ENCODE measurements at places on chromosomes 6 and 20.
A peak's percentile ranks its signal among the peaks of the same experiment; 100 is the strongest.

DNA sequence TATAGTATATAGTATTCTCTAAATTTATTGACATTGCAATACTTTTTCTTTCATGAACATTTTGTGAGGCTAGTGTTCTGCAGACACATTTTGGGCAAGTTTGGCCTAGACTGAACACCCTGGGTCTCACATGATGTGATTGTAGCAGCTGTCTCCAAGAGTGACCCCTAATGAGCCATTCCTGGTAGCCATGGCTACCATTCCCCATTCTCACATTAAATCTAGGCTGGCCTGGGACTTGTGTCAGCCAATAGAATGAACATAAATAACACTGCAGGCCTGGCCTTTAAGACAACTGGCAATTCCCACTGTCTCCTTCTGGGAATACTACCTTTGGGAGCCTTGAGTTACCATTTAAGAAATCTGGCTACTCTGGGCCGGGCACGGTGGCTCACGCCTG is 38.0 kb upstream of the TASP1 start:
- no peak for DNase-seq

GRCh38 chr6:149045404-149045803 is 272.1 kb upstream of the TAB2 start:
- DNase-seq: no peak

DNA sequence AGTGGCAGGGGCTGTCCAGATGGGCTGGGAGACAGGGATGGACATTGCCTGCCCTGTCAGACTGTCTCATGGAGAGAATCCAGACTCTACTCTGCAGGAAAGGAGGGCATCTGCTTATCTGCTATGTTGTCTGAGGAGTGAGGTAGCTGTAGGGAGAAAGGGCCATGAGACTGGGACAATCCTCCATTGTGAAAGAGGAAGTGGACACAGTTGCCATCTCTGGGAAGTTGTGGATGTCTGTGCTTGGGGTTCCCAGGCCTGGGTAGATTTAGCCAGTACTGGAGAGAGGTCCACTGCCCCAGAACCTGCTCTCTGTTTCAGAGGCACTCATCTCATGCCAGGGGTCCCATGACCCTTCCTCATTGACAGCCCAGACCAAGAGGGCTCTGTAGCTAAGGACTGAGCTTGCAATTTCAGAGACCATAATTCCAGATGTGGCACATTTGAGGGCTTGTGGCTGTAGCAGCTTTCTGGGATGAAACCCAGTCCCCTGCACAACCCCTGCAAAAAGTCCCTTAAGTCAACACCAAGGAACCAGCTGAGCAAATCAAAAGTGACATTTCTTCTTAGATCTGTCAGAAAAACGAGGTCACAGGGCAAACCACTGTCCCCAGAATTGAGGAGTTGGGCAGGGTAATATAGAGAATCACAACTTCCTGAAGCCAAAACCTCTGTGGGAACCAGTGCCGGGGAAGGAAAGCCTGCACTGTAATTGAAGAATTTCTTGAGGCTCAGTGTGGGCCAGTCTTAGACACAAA is 4.1 kb upstream of the SIRPG start:
- no peak for DNase-seq

GRCh38 chr6:31952140-31952805 is 6.4 kb downstream of the CFB start:
- peak; percentile 84 for DNase-seq

DNA sequence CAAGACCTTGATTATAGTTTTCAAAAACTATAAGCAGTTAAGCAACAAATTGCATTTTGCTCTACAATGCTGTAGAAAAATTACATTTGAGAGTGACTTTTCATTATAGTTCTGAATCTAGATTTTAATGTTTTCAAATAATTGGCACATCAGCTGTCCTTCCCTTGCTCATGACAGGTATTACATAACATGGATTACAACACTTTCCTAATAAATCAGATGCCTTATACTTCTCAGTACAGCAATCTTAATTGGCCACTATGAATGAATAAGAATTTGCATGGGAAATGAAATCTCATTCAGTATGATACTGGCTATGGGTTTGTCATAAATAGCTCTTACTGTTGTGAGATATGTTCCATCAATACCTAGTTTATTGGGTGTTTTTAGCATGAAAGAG is 29.9 kb downstream of the HSF2 start:
- no peak for DNase-seq

GRCh38 chr6:117616391-117617209 is 14.3 kb upstream of the GOPC start:
- DNase-seq: no peak

DNA sequence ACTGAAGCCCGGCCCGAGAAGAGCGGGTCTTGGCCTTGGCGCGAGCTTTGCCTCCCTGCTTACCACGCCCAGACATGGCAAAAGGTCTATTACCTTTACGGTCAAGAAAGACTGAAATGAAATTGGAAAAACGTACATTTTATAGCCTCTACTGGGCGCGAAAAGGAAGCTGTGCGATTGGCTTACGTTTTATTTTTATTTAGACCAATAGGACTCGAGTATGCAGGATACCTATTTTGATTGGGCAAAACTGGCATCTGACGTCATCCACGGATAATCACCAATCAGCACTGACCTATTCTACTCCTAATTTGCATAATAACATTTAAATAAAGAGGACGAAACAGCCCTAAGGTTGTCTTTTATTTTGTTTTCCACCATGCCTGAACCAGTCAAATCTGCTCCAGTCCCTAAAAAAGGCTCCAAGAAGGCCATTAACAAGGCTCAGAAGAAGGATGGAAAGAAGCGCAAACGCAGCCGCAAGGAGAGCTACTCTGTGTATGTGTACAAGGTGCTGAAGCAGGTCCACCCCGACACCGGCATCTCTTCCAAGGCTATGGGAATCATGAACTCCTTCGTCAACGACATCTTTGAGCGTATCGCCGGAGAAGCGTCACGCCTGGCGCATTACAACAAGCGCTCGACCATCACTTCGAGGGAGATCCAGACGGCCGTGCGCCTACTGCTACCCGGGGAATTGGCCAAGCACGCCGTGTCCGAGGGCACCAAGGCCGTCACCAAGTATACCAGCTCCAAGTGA is 97.4 kb downstream of the OR2B2 start:
- peak; percentile 87 for DNase-seq

- DNase-seq: no peak
These were observed 733.3 kb upstream of the SLC35B3 start for GRCh38 chr6:9168669-9169068.

GRCh38 chr6:42915732-42916131 is at the start of gene PTCRA:
TSS of gene PTCRA (plus strand) at chr6:42916053. CDS start at chr6:42916070, 17 bp downstream.
- no peak for DNase-seq

- DNase-seq: no peak
These were observed 627.3 kb upstream of the SLC35B3 start for GRCh38 chr6:9062596-9062995.
